Liver (tissue), 10 donors: ENCODE measurements at places on chromosomes 11 and 22. TPM values are rescaled to one million over a fixed set of nuclear protein-coding genes. Genes with fewer than 3 reads are reported as not detected.

Gene KCNC1
- not detected for total RNA-seq

Gene SYT13
- 0.33 TPM for total RNA-seq

Gene CHRM1
- not detected for total RNA-seq

Gene DGCR6
- 0.92 TPM for total RNA-seq

Gene PLAAT5
- 1.4 TPM for total RNA-seq
